ENCODE measurements at places on chromosomes 11 and 22.

- no peak for DNase-seq
Observed at GRCh38 chr22:37080838-37081237, 28.7 kb downstream of the TMPRSS6 start.

DNA sequence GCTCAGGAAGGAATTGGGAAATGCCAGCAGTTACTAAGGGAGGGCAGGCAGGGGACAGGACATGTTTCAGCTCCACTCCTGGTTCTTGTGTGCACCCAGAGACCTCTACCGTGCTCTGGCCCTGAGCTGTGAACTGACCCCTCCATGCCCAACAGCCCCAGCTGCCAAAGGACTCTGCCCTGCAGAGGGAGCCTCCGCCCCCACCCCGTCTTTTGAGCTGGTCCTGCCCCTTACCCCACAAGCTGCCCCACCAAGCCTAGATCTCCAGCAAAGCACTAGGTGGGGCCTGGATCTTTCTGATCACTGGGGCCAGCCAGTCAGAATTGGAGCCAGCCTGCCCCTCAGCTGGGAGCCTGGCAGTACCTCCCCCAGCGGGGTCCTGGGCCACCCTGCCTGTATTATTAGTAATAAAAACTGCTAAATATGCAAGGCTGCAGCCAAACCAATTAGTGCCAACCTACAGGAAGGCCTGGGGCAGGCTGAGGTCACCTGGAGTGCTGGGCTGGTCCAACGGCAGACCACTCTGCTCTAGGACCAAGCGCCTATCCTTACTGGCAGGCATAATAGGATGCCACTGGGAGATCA is 23.9 kb upstream of the DRICH1 start:
- DNase-seq = no peak

DNA sequence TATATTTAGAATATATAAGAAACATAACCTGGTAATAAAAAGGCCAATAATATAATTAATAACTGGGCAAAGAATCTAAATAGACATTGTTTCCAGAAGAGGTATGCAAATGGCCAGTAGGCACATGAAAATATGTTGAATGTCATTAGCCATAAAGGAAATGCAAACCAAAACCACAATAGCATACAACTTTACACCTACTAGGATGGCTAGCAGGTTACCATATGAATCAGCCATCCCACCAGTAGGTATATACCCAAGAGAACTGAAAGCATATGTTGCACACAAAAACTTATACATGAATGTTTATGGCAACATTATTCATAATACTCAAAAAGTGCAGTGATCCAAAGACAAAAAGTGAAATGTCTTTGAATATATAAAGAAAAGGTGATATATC is 2.7 kb upstream of the OR2D2 start:
- DNase-seq = no peak

GRCh38 chr22:23236026-23236425 is 55.7 kb downstream of the BCR start:
- no peak for DNase-seq
